NCI-H748 treated with DMSO at 0.1 percent for 48 hours (cell line): ENCODE measurements at places on chromosomes 16 and 17.

DNA sequence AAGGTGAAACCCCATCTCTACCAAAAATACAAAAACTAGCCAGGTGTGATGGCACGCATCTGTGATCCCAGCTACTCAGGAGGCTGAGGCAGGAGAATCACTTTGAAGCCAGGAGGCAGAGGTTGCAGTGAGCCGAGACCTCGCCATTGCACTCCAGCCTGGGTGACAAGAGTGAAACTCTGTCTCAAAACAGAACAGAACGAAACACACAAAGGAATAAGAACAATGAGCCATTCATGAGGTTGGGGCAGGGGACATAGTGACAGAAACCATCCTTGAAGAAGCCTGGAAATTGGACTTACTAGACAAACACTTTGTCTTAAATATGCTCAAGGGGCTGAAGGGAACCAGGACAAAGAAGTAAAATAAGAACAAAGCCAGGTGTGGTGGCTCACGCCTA lies 39.4 kb downstream of the WDR45B start:
- no peak for DNase-seq

DNA sequence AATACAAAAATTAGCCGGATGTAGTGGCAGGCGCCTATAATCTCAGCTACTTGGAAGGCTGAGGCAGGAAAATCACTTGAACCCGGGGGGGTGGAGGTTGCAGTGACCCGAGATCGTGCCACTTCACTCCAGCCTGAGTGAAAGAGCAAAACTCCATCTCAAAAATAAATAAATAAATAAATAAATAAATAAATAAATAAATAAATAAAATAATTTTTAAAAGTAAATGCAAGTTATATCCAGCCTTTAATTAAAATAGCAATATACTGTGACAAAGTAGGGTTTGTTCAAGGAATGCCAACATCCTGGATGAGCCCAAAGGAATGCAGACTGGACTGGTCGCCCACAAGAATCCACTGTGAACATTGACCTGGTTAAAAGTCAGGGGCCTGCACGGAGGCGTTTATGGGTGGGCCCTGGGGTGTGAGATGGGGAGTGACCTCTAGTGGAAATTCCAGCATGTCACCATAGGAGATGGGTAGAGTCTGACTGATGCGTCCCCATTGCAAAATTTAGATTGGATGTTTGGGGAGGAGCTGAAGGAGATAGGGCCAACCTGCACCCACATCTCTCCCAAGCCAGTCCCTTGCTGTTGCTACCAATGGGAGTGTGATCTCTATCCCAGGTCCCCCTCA lies 9.7 kb upstream of the PIK3R5 start:
- no peak for DNase-seq

- DNase-seq: no peak
These were observed 305.2 kb downstream of the CDH8 start for GRCh38 chr16:61730997-61731396.

GRCh38 chr17:46948544-46948943 lies 25.6 kb downstream of the GOSR2 start:
- DNase-seq: no peak

DNA sequence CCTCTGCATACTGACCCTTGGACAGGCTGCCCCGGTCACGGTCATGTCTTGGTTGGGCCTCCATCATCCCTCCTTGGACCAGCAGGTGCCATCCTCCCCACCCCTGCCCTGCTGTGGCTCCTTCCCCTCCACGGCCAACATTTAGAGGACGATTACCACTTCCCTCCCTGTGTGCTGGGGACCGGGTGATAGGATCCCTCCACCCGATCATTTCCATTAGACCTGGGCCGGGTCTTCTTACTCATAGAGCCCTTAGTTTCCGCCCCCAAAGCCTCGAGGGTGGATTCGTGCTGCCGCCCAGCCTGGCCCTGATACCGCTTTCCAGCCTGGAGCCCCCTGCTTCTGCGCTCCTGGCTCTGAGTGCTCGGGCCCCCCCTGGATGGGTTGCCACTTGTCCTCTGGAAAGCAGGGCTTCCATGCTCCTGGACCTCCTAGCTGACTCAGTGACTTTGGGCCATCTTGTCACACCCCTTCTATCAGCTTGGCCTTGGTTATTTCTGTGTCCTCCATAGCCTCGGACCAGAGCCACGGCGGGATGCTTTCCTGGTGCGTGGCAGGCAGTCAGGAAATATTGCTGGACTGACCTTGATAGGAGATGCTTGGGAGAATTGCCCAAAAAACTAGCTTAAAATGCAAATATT lies 171.4 kb downstream of the SEC14L1 start:
- DNase-seq: no peak

DNA sequence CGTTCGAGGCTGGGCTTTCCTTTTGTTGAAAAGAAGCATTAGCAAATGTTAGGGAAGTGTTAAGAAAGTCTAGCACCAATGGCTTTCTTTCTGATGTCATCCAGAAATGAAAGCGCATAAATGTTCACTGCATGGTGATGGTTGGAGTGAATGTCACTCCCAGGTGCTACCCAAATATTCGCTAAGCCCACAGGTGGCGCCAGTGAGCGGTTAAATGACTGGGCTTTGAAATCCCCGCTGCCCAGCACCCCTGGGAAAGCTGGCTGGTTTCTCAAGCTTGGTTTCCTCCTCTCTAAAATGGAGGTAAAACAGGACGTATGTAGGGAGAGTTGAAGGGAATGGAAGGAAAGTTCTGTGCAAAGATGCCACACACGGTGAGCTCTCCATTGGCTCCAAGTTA lies 104.4 kb downstream of the IRX5 start:
- DNase-seq: no peak

- no peak for DNase-seq
These were observed 251.9 kb upstream of the AXIN2 start for GRCh38 chr17:65813306-65813705.

DNA sequence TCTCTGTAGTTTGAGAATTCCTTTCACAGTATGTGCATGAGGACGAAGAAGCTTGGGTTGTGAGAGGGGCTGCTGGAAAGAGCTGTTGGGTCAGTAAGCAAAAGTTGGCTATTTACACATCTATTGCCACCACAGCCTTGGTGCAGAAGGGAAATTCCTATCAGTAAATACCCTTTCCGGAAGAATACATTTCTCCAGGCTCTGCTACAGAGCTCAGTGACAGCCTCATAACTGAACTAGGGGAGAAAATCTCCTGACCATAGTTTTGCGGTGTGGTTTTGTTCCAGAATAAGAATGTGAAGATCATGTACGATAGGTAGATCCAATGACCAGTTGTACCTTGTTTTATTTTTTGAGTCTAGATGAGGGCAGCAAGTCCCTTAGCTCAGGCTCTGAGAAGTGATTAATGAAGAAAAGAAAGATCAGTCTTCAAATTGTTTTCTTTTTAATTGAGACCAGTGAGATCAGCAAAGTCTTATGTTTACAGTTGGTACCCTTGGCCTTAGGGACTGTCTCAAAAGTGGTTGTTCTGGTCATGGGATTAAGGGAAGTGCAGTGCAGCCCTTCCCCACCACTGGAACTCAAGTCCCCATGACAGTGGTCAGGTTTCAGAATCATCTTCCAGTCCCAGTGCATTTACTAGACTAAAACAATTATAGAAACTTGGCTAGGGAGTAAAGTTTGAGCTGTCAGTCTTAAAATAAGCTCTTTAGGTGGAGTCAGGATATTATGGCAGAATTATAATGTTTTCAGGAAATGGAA lies 123.5 kb downstream of the PHKB start:
- no peak for DNase-seq

DNA sequence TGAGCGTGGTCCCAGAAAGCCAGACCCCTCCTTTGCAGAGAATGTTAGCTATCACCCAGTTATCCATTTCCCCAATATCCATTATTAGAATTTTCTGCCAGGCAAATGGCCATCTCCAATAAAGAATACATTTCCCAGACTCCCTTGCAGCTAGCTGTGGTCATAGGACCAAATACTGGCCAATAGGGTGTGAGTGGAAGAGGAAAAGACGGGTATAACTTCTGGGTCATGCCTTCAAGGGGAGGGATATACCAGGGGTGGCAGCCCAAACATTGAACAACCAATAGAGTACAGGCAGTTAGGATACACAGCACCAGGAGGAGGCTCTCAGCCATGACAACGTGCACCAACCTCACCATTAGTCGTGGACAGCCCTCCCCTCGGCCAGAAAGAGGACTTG lies 26.1 kb upstream of the FOXF1 start:
- no peak for DNase-seq

DNA sequence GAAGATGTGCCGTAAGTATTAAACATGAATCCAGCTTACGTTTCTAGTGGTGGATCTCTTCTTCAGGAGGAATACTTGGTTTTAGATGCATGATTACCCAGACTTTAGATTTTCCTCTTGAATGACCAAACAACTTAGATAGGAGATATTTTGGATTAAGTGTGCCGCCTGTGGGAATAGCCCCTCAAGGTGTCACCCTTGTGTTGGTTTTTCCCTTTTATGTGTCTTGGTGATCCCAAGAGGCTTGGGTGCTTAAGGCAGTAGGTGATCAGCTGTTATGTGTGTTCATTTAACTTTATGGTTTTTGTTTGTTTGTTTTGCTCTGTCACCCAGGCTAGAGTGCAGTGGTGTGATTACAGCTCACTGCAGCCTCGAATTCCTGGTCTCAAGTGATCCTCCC lies 115.1 kb downstream of the PPM1E start:
- DNase-seq: no peak

GRCh38 chr16:26598061-26598460 lies 468.7 kb upstream of the C16orf82 start:
- no peak for DNase-seq

DNA sequence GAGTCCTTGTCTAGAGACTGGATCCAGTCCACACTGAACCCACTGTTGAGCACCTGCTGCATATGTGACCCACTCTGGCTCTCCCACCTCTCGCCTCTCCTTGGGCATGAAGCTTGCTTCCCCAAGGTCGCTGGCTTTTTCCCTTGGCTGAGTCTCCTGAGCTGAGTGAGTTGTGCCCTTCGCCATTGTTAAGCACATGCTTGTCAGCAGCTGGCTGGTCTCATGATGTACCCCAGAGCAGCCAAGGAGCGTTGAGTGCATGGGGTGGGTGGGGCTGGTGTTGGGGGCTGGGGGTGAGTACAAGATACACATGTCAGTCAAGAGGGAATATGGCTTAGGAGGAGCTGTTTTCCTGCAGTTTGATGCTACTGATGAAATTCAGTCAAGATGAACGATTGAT lies 165.6 kb downstream of the SNX29 start:
- DNase-seq: no peak

- DNase-seq: no peak
These were observed 52.4 kb upstream of the ETV4 start for GRCh38 chr17:43598357-43599045.

- no peak for DNase-seq
These were observed 817.9 kb upstream of the SOX9 start for GRCh38 chr17:71302721-71303549.

GRCh38 chr17:57512691-57513090 lies 232.4 kb downstream of the CCDC182 start:
- no peak for DNase-seq

DNA sequence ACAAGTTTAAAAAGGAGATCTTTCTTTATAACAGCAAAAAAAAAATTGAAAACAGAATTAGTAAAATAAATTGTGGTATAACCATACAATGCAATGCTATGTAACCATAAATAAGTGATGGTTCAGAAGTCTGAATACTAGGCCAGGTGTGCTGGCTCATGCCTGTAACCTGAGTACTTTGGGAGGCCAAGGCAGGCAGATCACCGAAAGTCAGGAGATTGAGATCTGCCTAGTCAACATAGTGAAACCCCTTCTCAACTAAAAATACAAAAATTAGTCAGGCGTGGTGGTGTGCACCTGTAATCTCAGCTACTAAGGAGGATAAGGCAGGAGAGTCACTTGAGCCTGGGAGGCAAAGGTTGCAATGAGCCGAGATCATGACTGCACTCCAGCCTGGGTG lies 34.6 kb downstream of the CCT6B start:
- no peak for DNase-seq

DNA sequence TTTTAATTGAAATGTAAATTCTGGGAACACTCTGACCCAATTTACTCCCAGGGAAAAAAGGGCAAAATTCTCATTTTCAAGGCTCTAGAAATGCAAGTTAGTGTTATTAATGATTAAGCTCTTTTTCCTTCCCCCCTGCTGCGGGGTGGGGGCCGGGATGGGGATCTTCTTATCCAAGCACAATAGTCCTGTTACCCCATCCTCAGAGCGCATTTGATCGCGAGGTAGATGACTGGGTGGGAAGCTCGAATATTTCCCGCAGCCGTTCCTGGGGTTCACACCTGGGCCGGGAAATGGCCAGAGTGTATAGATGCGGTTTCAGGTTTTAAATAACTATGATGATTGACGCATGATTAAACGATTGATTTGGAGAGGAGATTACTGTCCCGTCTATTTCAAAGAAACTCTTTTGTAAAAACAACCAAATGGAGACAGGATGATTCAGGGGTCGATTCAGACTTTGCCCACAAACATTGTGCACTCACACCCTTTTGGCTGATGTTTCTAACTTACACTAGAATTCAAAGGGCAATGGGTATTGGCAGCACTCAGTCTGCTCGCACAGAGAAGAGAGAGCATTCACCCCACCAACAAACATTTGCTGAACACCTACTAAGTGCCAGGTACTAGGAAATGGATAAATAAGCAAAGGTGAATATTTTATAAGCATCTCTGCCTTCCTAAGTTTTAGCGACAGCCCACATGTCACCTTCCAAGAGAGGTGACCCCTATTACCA lies 55.0 kb downstream of the SALL1 start:
- no peak for DNase-seq

GRCh38 chr16:14284371-14284770 lies 213.3 kb downstream of the MRTFB start:
- DNase-seq: peak; percentile 7

- no peak for DNase-seq
These were observed 46.6 kb downstream of the STH start for GRCh38 chr17:46045639-46046038.

- no peak for DNase-seq
These were observed 72.9 kb downstream of the METRNL start for GRCh38 chr17:83152227-83152744.

DNA sequence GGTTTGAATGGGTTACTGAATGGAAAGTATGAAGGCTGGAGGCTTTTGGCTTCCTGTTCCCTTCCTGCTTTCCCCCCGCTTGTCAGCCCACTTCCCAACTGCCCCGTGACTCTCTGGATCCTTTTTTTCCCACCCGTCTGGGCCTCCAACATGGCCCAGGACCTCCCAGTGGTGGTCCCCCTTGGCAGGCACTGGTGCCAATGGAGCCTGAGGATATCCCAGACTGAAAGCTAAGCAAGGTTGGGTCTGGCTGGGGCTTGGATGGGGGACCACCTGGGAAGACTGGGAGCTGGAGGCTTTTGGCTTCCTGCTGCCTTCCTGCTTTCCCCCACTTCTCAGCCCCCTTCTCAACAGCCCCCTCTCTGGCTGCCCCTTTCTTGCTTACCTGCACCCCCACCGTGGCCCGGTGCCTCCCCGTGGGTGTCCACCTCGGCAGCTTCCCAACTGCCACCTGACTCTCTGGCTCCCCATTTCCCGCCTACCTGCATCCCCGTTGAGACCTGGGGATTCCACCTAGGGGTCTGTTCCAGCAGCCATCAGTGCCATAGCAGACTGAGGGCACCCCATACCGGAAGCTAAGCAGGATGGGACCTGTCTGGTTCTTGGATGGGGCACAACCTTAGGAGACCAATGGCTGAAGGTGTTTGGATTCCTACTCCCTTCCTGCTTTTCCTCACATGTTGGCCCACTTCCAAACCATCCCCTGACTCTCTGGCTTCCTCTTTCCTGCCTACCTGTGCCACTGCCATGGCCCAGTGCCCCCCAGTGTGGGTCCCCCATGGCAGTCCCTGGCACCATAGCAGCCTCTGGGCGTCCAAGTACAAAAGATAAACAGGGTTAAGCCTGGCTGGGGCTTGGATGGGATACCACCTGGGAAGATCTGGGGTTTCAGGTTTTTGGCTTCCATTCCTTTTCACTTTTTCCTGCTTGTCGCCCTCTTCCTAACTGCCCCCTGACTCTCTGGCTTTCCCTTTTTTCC lies 2295.3 kb downstream of the TP53TG3F start:
- DNase-seq: no peak

GRCh38 chr16:84821728-84822689 lies 2.2 kb downstream of the CRISPLD2 start:
- no peak for DNase-seq
